ENCODE measurements at places on chromosomes 16 and 17.

DNA sequence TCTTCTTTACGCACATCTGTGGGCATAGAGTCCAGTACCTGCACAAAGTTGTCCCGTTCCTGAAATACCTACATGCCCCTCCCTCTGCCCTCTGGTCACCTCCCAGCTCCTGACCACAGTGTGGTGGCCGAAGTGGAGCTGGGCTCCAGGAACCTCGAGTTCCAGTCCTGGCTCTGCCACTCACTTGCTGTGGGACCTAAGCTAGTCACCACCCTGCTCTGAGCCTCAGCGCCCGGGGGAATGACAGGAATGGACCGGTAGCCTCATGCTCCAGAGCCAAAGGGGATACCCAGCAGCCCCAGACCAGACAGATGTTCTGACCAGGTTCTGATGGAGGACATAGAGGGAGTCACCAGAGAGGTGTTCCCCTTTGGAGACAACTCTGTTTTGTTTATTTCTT, 26.7 kb upstream of the ITGA3 start:
- DNase-seq = no peak

DNA sequence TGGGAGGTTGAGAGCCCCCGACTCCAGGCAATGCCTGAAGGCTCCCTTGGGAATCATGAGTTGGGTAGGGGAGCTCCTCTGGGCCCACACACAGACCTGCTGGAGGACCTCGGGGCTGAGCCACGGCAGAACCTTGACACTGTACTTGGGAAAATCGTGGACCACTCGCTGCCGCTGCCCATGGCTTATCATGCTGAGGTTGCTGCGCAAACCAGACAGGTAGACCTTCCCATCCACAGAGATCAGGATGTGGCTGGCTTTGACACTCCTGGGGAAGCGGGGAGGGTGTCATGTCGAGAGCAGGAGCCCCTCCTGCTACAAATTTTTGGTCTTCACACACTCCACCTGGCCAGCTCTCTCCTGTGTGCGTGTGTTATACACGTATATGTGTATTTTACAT, 7.2 kb upstream of the LIMD2 start:
- DNase-seq = no peak

GRCh38 chr16:85589688-85590505, 23.2 kb upstream of the GSE1 start:
- DNase-seq = no peak

DNA sequence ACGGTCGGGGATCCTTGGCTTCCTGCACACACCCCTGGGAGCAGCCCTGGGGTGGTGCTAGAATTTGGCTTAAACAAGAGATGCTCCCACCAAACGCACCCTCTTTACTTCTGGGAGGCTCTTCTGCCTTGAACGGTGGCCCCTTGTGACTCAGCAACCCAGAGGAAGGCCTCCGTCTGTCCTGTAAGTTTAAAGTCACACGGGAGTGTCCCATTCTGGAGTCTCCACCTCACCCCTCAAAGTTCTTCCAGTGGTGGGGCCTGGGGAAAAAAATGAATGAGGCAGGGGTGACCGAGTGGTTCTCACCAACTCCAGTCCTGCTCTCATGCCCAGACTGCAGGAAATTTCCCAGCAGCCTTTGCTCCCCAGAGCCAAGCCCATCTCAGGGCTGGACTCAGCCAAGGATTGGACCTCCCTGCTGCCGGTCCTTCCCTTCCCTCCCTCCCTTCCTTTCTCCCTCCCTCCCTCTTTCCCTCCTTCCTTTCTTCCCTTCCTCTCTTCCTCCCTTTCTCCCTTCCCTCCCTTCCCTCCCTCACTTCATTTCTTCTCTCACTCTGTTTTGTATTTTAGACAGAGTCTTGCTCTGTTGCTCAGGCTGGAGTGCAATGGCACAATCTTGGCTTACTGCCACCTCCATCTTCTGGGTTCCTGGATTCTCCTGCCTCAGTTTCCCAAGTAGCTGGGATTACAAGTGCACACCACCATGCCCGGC, 11.4 kb downstream of the ITGAD start:
- DNase-seq = peak; percentile 14

DNA sequence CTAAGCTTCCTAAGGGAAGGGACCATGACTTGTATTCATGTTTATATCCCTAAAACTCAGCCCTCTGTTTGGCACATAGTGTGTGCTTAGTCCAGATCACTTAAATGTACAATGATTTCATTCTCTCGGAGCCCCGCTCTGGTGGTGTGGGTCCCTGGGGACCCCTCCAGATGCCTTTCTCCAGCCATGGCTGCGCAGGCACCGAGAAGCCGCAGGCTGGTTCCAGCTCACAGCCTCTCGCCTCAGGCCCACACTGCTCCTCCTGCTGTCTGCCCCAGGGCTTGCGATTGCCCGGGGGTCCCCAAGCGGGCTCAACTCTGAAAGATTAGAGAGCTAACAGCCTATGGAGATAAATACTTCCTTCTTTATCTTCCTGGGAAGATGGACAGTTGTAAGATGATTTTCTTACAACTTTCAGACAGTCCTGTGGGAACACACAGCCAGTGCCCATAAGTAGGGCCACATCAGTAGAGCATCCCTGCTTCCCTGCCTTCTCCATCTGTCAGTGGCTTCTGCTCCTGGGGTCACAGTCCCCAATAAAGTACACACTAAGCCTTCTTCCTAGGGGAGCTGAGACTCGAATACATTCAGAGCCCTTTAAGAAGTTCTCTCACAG, 66.2 kb downstream of the CENPV start:
- DNase-seq = no peak

GRCh38 chr17:47649972-47650524, 329 bp downstream of the KPNB1 start:
- peak; percentile 61 for DNase-seq

DNA sequence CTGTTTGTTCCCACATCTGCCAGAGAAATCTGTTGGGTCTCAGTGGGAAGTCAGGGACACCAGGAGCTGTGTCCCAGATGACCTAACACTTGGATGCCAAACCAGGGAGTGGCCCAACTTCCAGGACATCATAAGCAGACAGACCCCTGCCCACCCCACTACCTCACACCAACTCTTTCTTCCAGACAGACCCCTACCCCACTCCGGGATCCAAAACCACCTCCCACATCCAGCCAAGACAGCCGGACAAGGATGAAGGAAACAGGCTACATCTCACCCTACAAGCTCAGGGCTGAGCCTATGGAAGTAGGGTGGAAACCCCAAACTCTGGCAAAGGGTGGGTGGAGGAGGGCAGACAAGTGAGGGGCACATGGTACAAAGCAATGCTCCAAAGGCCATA, 3.6 kb downstream of the HDAC5 start:
- DNase-seq = no peak

DNA sequence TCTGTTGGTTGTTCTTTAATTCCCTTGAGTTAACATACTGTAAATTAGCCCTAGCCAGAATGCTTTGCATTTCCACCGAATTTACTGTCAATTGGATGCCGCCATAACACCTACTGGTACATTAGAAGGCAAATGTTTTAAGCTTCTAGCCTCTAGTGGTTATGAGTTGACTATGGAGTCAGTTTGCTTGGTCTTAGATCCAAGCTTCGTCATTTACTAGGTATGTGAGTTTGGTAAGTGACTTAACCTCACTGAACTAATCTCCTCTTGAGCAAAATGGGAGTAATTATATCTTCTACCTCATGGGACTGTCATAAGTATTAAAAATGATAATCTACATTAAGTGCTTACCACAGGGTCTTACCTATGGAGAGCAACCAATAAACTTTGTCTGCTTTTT, 20.4 kb upstream of the CDH11 start:
- DNase-seq = no peak

DNA sequence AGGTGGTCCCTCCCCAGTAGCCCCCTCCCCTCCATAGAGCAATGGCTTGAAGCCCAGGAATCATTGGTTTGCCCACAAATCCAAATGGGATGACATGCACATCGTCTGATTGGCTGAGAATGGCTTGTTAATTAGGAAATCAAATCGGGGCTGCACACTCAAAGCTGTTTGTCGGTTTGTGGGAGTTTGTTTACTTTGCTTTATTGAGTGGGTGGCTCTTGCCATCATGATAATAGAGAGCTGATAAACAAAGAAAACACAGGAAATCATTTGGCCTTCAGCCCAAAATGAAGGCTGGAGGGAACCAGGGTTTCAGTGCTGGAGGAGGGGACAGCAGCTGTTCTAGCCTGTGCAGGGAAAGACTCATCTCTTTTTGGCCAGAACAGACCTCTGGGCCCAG, 316.3 kb downstream of the CBLN1 start:
- no peak for DNase-seq

GRCh38 chr16:53642094-53642493, 61.6 kb downstream of the RPGRIP1L start:
- no peak for DNase-seq

- DNase-seq = no peak
Measured at GRCh38 chr16:30722443-30722842, 23.5 kb downstream of the SRCAP start.

DNA sequence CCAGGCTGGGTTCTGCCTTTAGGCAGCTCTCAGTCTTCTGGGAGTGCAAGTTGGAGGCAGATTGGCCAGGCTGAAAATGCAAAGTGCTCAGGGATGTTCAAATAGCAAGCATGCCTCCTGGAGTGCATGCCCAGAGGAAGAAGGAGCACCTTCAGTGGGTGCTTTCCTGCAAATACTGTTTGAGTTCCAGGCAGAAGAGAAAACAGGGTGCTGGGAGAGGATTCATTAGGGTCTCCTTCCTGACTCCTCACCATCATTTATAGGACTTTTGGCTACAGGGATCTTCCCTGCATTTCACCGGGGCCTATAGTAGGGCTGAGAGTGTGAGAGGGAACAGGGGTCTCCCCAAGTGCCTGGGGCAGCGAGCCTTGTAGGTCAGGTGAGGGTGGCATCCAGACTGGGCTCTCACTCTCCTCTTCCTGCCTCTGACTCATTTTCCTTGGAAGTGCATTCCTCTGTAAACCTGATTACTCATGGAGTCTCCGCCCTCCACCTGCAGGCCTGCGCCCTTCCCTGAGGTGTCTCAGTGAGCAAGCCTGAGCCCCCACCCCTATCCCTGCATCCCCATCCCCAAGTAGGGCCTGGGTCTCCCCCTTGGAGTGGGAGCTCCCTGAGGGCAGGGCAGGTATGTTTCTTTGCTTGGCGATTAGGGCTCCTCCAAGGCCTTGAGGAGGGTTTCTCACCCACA, 17.1 kb upstream of the TNS4 start:
- DNase-seq = no peak

GRCh38 chr17:65184235-65184959, 47.2 kb downstream of the RGS9 start:
- DNase-seq = no peak

DNA sequence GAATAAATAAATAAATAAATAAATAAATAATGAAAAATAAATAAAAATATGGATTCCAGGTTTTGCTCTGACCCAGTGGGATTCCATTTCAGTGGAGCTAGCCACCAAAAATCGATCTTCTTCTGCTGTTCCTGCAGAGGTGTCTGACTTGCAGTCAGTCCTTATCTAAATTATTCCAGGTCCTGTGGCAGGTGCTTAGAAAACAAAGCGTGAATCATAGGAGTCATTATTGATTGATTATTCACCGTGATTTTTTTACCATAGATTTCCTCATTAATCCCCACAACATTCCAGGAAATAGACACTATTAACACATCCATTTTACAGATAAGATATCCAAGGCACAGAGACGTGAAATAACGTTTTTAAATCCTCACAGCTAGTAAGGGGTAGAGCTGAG, 31.5 kb upstream of the ABR start:
- DNase-seq = no peak

- DNase-seq = no peak
Measured at GRCh38 chr16:62035115-62036092, 834 bp downstream of the CDH8 start.

DNA sequence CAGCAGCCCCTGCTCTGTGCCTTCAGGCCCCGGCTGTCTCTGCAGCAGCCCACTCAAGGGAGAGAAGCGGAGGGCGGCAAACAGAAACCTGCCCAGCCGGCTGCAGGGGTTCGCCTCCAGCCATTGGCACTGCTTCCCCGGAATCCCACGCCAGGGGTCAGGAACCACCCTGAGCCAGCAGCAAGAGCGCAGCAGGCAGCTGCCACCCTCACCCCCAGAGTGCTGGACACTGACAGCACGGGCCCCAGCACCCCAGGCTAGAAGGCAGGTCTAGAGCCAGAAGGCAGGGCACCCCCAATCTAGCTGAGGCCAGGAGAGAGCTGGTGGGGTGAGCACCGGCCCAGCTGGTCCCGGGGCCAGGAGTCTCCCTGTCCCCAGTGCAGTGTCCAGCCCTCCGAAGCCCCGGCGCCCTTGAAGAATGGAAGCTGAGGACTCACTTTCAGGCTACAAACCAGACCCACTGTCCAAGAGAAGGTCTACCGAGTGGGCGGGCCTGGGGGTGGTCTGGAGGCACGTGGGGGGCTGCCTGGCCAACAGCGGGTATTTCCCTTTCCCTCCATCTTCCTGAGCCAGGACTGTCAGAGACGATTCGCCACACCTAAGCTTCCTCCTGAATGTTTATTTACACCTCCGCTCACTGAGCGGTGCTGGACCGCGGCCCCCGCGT, 8.4 kb downstream of the UBALD2 start:
- no peak for DNase-seq

DNA sequence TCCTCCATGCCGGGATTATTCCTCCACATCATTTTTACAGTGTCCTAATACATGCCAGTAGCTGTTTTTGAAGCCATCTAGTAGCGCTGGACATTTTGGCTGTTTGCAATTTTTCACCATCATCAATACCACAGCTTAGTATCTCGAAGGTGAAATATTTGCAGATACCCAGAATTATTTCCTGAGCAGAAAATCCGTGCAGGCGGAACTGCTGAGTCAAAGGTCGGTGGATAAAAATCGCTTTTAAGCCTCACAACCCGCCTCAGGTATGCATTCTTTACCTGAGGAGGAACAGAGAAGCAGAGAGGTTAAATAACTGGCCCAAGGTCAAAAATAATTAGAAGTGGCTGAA, 584 bp upstream of the TNRC6A start:
- DNase-seq = no peak

GRCh38 chr17:56536766-56537165, 56.7 kb upstream of the NOG start:
- no peak for DNase-seq

- DNase-seq = no peak
Measured at GRCh38 chr16:35173295-35173694, 1713.9 kb downstream of the TP53TG3F start.

GRCh38 chr17:17125136-17126084, 80.7 kb downstream of the PLD6 start:
- no peak for DNase-seq

DNA sequence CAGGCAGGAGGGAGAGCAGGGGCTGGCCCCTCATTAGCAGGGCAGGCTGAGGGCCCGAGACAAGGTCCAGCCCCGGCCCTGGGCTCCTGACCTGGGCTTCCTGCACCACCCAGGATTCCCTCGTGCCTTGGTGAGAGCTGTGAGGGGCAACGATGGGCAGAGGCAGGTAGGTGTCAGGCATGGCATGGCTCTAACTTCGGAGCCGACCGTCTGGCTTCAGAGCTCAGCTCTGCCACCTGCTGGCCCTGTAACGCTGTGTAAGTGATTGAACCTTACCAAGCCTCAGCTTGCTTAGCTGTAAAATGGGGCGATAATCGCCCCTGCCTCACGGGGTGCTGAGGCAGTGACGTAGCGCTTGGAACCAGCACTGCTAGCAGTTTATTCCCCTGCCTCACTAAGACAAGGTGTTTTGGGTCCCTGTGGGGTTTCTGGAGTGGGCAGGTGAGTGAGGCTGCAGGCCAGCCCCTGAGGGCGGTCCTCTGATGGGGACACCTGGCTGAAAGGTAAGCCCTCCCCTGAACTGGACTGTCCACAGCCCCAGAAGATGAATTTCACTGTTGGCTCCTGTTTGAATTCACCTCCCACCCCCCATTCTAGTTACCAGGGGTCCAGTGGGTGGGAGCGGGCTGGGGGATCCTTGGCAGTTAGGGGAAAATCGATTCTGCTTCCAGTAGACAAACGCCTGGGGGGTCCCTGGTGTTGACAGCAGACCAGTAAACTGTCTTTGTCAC, 184.8 kb upstream of the GSE1 start:
- DNase-seq = peak; percentile 24

- DNase-seq = no peak
Measured at GRCh38 chr16:1745181-1745899, 26.0 kb downstream of the NME3 start.

All from MM.1S (cell line).